ENCODE measurements at places on chromosomes 5 and 9.

DNA sequence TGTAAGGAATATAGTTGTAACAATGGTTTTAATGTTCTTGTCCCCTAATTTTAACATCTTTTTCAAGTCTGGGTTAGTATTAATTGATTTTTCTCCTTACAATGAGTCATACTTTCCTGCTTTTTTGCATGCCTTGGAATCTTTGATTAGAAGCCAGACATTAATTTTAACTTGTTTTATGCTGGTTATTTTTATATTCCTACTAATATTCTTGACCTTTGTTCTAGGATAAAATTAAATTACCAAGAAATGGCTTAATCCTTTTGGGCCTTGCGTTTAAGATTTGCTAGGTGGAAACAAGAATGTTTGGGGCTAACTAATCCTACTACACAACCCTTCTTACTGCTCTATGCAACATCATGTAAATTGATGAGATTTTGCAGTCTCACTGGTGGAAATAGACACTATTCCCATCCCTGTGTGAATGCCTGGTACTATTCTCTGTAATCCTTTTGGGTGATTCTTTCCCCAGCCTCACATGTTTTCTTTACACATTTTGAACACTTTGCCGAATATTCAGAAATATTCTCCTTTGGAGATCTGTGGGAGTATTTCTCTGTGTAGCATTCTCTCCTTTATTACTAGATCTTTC is 47.2 kb downstream of the ZCCHC7 start:
- DNase-seq, result no peak

GRCh38 chr5:24623031-24623430 is 21.7 kb downstream of the CDH10 start:
- no peak for DNase-seq

GRCh38 chr9:69463497-69464068 is 138.6 kb downstream of the ENTREP1 start:
- no peak for DNase-seq

DNA sequence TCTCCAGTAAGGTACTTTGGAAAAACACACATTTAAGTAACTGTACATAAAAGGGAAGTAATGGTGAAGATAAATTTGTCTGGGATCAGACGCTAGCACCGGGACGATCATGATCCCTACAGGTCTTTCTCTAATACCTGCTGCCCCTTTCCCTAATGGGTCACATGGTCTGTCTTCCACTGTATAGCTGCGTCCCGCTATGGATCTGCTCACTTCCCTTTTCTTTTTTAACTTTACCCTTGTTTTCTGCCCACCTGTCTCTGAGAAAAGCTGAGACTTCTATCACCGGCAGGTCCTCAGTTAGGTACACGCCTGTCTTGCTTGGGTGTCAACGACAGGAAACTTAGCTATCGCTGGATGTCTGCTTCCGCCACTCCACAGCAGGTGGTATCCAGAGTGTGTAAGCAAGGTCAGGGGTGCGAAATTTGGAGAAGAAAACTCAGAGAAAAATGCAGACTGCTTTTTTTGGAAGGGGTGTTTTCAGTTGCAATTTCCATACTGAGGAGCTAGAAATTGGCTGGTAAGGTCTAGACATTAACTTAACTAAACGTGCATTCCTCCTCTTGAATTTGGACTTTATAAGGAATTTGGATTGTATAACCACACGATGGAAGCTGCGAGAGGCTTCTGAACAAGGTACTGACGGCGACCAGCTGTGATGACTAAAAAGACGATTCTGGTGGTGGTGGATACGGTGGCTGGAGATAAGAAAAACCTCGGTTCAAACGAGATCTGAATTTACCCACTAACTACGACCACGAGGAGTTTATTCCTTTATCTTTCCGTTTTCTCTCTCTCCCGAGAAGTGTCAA is 1.1 kb upstream of the ICE1 start:
- peak; percentile 15 for DNase-seq

GRCh38 chr9:97560851-97561250 is 59.4 kb downstream of the TMOD1 start:
- DNase-seq, result no peak

DNA sequence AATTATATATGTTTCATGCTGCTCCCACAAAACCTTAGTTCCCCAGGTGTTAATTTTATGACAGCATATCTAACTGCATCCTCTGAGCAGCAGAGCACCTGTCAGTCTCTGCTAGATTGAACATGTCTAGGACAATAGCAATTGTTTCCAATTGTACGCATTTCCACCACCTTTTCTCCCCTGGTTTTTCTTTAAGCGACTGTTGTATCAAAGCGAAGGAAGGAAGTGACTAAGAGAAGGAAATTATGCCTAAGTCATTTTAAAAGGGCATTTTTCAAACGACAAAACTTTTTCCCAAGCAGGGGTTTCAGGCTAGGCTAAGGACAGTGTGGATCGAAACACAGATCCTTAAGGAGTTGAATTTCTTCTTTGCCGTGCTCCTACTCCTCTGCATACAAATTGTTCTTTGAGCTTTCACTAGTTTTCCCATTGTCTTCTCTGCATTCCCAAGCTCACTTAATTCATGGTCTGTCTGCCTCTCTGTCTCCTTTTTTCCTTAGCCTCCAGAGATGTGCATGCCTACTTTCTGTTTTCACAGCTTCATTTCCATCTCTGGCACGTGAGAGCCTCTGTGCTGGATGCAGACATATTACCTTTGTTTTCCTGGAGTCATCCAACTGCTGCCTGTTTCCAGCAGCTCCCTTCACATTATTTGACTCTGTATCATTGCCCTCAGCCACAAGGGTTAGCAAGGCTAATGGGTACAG is 39.4 kb upstream of the STARD4 start:
- peak; percentile 37 for DNase-seq

- DNase-seq, result no peak
These were observed 1.4 kb downstream of the MCCC2 start for GRCh38 chr5:71588533-71588885.

DNA sequence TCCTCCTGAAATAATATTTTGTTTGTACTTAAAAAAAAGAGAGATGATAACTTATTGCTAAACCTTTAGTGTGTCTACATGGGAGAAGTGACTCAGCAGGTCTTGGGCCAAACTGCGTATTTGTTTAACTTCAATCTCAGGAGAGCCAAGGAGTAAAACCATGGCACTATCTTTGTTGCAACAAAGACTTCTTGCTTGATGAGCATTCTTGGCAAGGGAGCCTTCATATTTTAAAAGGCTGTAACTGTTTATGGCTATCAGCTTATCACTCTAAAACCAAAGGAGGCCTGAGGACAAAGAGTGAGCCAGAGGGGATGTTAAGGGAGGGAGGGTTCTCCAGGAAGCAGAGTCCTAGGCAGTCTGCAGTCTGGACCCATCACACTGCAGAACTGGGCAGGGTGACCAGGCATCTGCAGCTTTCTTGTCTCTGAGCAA is 216.2 kb upstream of the S1PR3 start:
- DNase-seq, result no peak

DNA sequence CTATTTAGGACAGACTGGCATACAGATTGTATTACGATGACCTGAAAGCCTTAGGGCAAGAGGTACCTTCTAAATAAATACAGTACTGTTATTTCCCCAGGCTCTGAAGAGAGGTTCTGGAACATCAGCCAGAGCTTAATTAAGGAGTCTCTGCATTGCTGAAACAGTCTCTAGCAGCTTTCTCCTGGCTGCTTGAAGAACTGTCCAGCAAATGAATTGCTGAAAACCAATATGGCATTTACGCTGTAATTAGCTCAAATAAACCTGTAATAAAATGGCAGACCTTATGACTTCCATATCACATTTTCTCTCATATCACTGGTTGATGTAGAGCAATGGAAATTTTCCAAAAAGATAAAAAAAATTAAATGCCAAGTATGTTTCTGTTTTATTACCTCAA is 636.3 kb downstream of the GABRG2 start:
- no peak for DNase-seq

DNA sequence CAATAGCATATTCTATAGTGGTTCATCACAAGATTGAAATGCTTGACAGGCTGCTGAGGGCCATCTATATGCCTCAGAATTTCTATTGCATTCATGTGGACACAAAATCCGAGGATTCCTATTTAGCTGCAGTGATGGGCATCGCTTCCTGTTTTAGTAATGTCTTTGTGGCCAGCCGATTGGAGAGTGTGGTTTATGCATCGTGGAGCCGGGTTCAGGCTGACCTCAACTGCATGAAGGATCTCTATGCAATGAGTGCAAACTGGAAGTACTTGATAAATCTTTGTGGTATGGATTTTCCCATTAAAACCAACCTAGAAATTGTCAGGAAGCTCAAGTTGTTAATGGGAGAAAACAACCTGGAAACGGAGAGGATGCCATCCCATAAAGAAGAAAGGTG is 43.8 kb downstream of the GCNT1 start:
- DNase-seq, result no peak

GRCh38 chr5:134594336-134594735 is 38.3 kb downstream of the SAR1B start:
- no peak for DNase-seq

DNA sequence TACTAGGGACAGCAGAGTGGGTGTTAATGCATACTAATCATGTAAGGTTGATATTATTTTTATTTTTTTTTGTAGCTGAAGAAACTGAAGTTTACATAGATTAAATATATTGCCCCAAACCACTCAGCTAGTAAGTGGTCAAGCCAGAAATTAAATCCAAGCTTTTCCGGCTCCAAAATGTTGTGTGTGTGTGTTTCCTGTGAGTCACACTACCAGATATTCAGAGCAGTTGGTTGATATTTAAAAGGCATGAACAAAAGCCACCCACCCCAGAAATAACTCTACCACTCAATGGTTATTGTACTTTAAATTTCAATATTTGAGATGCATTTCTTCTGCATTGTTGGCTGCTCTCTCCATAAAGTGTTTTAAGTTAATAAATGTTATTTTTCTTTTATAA is 29.5 kb downstream of the KCNN2 start:
- no peak for DNase-seq

DNA sequence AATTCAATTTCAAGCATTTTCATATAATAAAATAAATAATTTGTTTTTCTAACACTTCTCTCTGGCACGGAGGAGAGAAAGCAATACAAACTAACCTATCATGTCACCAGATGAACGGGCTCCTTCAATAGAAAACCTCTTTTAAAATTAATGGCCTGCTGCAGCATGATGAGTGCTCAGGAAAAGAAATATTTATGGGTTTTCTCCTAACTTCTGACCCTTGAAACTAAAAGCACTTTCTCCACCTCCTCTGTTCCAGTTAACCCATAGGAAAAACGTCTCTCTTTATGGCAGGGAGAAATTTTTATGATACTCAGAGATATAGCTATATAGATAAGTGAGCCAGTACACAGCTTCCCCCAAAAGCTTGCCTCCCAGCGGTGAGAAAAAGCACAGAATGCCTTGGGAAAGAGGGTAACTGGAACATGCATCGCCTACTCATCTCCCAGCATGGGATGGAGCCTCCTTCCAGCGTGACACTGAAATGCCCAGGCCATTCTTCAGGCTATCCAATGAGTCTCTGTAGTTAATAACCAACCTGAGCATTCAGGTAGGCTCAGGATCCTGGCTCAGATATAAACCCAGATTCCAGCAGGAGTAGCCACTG is 963.0 kb upstream of the DMAC1 start:
- DNase-seq, result no peak

DNA sequence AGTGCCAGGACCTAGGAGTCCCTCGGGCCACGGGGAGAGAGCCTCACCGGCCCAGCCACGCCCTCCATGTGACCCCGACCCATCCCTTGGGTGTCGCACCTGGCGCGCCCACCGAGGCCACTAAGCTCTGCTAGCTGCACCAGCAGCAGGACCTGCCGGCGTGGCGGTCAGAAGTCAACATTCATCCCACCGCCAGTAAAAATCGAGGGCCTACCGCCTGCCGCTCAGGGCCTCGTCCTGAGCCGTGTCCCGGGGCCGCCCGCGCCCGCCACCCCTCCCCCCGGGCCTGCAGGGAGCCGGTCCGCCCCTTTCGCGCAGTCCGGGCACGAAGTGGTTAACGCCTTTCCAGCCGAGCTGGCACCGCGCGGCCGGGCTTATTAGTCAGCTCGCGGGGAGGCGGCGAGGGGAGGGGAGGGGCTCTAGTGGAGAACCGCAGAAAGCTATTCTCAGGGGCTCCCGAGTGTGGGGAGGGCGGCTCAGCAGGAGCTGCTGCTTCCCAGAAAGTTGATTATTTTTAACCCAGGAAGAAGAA is 124.4 kb downstream of the C9orf50 start:
- peak; percentile 79 for DNase-seq
